ENCODE measurements at places on chromosomes 11 and 22. TPM values are rescaled to one million over a fixed set of nuclear protein-coding genes. Genes with fewer than 3 reads are reported as not detected.

OR8A1 gene
- not detected for total RNA-seq

AIFM3 gene
- 0.26 TPM for total RNA-seq

TPBGL gene
- not detected for total RNA-seq

MS4A6E gene
- total RNA-seq: not detected

ELFN2 gene
- 0.03 TPM for total RNA-seq

- no peak overlapping the region for H3K27ac ChIP-seq
- no peaks in the 10 kb centered on the region for H3K36me3 ChIP-seq
- H3K4me1 ChIP-seq: no peaks in the 10 kb centered on the region
- no peak overlapping the region for H3K4me3 ChIP-seq
These were observed 56.3 kb upstream of the TNRC6B start for GRCh38 chr22:40121461-40121860.
